ENCODE measurements at places on chromosomes 16 and 17.

- no peak for DNase-seq
These were observed 312.3 kb upstream of the KCNJ16 start for GRCh38 chr17:69762766-69763165.

DNA sequence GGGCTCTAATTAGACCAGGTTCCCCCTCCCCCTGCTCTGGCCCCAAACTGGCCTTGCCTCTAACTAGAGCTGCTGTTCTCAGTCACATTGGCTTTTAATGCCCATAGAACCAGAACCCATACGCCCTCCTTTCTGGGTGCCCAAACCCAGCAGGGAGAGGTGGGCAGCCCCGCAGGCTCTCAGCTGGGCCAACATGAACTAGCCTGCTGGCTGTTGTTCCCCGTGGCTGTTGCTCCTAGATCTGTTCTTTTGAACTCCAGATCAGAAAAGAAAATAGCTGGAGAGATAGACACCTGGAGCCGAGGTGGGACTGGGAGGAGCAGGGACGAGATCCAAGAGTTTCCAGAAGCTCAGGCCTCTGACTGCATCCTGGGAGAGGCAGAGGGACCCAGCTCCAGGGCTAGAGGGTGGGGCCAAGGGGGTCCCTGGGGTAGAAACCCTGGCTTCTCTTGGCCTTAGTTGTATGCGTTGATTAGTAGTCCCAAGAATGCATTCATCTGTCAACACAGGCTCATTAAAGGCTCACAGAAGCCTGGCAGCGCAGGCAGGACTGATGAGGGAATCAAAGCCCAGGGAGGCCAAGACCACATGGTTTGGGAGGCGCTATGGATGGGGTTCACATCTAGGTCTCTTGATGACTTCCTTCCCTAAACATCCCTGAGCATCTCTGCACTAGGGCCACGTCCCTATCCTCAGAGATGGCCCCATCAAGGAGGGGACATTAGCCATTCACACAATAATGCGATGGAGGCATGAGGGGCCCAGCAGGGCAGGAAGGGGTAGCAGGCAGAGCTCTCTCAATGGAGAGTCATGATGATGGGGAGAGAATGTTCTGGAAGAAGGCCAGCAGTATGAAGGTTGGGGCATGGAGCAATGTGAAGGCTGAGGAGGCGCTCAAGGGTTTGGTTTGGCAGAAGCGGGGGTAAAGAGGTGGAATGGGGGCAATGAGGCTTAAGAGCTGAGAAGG is 1.3 kb upstream of the CPSF4L start:
- no peak for DNase-seq

- DNase-seq, result no peak
These were observed 43.1 kb downstream of the DUSP14 start for GRCh38 chr17:37532756-37533155.

DNA sequence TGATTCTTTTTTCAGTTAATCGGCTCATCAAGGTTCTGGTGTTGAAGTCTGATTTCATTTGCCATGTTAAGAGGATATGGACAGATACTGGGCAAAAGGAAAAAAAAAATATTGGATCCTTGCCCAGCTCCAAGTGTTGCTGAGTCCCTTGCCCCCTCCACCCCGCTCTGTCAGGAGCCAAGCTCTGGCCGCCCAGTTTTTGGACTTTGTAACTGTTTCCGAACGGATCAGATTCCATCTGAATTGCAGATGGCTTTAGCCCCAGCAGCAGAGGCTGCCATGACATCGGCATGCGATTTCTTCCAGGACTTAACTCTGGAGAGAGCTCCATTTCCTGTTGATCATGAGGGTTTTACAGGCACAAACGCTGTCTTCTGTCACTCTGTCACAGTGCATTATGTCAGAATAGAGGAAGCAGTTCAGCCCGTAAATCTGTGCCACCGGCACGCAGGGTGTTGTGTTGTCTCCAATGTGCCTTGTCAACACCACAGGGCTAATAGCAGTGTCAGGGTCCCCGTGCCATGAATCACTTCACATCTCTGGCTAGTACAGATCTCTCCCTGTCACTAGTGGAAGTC is 615.6 kb downstream of the MAF start:
- no peak for DNase-seq

DNA sequence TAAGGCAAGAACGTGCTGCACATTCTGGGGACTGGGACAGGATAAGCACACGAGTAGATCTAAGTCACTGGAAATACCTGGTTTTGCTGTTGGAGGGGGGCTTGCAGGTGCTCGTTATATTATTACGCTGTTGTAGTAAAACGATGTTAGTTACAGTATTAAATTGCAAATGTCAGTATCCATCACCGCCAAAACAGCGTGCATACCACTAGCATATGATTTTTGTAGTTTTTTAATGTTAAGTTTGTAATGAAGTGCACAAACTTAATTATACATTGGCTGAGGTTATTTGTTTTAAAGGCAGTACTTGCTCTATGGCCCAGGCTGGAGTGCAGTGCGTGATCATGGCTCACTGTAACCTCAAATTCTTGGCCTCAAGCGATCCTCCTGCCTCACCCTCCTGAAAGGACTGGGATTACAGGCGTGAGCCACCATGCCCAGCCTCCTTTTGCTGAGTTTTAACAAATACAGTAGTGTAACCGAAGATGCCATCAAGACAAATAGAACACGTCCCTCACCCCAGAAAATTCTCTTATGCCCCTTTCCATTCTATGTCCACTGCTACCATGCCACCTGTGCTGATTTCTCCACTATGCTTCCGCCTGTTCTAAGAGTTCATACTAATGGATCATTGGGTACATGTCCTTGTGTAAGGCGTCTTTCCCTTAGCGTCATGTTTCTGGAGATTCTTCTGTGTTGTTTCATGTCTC is 20.7 kb upstream of the CSNK1D start:
- DNase-seq, result no peak

DNA sequence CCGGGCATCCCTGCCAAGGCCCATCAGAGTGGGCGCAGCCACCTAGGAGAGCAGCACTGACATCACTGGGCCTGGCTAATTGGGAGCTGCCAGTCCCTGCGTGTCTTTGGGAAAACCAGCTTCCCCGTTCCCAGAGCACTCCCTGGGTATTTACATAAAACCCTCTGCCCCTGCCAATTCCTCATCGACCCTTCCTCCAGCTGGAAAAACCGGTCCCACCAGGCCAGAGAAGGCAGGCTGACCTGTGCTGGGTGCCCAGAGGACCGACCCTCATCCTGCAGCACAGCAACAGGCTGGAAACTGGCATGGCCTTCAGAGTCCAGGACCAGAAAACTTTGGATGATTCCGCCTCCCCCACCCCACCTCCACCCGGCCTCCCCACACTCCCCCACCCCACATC is 8.2 kb upstream of the FOXN1 start:
- no peak for DNase-seq

DNA sequence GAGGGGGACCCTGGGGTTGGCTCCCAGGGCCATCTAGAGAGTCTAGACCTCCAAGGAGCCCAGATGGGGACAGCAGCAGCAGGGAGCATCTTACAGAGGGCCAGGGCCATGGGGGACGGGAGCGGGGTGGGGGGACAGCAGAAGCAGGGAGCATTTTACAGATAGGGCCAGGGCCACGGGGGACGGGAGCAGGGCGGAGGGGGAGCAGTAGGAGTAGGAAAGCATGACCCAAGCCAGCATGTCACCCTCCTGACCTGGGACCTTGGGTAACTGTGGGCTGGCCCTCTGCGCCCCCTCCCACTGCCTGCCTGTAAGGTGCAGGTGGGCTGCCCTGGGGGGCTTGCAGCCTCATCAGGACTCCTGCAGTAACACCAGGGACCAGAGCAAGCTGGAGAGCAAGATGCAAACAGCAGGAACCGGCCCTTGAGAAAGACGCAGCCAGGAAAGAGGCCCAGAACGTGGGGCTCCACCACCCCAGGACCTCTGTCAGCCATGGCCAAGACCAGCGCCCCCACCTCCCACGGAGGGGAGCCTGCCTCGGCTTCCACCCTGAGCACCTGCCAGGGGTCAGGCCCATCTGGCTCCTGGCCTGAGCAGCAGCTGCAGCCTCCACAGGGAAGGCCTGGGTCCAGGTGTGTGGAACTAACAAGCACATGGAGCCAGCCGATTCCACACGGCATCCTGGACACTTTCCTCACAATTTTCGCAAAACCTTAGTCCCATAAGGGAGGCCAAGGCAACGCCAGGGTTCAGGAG is 2.4 kb downstream of the ZNF598 start:
- DNase-seq, result no peak

DNA sequence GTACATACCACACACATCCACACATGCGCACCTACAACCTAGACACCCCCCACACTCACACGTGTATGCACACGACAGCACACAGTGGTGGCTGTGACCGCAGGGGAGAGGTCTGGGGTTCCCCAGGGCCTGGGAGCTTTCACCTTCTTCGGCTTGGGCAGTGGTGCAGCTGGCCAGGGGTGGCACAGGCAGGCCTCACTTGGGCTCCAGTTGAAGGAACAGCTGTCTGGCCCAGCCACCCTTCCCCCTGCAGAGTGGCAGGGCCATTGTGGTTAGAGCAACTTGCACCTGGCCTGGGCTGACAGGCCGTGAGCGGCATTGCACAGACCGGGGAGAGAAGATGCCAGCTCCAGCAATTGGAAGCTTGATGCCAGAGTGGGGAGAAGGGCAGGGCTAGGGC is 114.5 kb upstream of the GSE1 start:
- no peak for DNase-seq
